ENCODE measurements at places on chromosomes 3 and 15.

DNA sequence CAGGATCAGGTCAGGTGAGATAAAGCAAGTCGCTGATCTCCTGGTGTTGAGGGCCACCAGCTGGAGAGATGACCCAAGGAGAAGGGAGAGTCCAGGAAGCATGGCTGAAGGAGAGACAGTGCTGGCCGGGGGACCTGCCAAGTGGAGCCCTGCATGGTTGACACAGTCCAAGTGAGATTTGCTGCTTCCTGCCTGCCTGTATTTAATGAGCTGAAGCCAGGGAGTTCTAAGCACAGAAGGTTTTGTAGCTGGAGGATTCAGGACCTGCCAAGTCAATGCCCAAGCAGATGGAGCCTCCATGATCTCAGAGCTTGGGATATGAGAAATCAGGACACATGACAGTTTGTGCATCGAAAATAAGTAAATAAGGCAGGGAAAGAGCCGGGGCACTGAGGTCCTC is 125.6 kb downstream of the SRGAP3 start:
- no peak for DNase-seq

DNA sequence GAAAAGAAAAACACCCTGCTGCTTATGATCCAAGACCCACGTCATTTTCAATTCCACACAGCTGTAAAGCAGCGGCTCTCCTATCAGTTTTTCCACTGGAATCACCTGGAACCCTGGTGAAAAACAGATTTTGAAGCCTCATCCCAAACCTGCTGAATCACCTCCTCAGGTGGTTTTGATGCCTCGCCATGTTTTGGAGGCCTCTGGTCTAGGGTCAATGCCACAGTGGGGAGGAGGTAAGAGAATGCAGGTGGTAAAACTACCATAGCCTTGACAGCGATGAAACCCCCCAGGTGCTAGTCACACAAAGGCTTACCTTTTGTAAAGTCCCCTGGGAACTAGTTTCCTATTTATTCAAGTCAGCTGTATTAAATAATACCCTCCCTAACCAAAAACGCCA is 24.8 kb downstream of the MYO1E start:
- no peak for DNase-seq

DNA sequence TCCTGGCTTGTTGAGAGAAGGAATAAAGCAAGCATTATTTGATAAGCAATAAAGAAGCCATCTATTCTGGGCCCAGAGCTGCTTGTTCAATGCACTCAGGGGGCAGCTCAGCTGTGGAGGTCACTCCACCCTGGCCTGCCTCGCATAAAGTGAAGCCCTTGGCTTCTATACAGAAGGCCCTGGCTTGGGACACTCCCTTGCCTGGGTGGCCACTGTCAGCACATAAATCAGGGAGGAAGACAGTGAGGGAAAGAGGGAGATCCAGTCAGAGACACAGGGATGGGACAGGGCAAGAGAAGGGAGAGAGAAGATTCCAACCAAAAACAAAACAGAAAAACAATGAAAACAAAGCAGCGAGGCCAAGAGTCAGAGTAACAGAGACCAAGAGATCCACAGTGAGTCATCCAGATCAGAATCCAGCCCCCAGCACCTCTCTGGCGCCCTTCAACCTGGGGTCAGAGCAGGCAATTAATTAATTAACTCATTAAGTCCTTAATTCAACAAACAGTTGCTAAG is 11.8 kb downstream of the INSYN1 start:
- DNase-seq = no peak

GRCh38 chr3:127457094-127457475 is 133.4 kb downstream of the TPRA1 start:
- no peak for DNase-seq

DNA sequence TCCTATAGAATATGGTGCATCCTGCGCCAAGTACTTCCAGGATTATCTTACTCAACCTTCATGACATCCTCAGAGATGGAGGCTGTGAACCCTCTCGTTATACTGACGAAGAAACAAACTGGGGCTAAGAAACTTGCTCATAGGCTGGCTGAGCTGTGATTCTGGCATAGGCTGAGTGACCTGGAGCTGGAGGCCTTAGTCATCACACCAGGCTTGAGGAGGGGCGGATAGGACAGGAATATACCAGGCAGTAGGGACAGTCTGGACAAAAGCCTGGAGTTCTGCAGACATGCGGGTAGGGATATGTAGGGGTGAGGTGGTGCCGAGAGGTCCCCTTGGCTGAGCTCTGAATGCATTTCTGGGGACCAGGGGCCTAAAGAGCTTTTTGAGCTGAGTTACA is 18.1 kb downstream of the HEMK1 start:
- no peak for DNase-seq

DNA sequence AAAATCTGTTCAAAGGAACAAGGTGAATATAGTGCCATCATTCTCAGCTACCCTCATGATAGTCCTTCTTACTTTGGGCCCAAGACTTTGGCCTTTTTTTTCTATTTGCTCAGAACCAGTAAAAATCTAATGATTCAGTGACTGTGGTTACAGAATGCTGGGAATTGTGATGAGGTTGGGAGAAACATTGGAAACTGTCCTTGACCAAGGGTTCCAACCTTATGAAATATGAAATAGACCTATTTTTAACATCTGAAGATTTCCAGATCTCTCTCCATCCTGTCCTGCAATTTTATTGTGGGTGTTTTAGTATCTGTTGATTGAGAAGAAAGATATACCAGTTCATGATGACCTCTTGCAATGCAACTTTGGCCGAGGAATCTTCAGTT is 34.9 kb downstream of the TMEM45A start:
- DNase-seq = no peak

- no peak for DNase-seq
Observed at GRCh38 chr3:148748283-148748682, 50.6 kb downstream of the AGTR1 start.

- peak; percentile 38 for DNase-seq
Observed at GRCh38 chr15:88649286-88649733, 10.5 kb downstream of the ISG20 start.

DNA sequence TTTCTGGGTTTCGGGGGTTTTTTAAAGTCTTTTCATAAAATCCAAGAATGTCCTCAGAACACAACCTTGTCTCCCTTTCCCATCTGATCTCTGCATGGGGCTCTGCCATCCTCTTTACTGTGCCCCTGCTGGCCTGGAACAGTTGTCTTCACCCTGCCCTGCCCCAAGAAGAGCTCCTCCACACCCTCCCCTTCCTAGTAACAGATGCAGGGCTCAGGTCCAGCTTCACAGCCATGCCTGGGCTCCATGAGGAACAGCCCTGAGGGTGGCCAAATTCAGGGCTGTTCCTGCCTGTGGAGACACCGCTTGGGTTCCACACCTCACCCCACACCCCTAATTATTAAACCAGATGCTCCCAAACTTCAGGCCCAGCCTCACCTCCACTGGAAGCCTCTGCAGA is 12.9 kb upstream of the ULK3 start:
- DNase-seq = no peak

GRCh38 chr3:185781759-185782158 is 43.1 kb downstream of the IGF2BP2 start:
- DNase-seq = no peak

DNA sequence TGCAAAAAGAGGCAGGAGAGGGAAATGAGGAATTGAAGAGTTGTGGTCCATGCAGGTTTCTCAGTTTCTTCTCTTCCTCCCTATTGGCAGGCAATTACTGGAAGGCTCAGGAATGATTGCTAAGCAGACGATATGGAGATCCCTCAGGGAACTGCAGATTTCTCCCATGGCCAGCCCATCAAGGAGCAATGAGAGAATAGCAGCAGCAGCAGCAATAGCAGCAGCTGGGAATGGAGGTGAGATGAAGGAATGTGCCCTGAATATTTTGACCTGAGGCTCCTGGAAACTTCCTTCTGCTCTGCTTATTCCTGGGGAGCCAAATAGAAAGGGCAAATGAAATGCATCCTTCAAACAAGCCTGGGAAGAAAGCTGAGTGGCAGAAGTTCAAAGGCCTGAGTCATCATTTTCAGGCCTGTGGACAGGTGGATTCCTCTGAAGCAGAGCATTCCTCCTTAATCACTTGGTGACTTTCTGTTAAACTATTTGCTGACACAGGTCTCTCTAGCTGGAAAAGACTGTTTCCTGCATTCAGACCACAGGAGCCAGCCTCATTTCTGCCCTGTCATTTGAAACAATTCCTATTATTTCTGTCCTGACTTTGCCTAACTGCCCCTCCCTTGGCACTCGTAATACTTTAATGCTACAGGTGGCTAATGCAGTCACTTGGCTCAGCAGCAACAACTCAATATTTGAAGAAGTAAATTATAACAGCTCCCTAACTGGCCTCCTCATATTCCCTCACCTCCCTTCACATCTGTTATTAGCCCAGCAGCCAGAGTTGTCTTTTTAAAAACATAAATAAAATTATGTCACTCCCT is 146.9 kb upstream of the GADL1 start:
- peak; percentile 14 for DNase-seq

DNA sequence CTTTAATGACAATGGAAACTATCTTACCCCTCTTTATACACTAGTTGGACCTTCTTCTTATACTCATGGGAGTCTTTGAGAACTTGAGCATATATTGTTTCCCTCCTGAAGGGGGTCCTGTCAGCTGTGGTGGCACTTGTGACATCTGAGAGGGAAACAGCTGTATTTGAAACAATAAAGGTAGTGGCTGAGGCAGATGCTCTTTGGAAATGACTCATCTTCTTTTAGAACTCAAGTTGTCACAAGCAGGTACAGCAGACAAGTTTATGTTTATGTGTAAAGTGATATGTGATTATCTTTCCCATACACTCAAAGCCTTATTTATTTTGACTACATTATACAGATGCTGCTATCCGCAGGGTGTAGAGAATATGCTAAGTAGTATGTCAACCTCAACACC is 220.0 kb upstream of the GRM7 start:
- DNase-seq = no peak

DNA sequence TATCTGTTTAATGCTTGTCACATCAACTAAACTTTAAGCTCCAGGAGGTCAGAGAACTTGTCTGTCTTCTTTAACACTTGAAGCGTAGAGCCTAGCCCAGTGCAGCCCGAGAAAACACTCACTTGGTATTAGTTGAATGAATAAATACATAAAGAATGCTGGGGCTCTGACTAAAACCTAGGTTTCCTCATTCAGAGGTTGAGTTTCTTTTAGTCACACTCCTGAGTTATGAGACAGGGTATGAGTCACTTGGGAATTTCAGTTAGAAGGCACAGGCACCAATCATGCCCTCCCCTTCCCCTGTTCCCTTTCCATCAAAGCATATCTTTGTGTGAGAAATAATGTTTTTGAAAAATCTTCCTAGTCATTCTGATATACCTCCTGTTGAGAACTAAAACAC is 589.8 kb upstream of the DPPA4 start:
- peak; percentile 56 for DNase-seq

- DNase-seq = no peak
Observed at GRCh38 chr3:159378396-159379194, 576.7 kb downstream of the MFSD1 start.

DNA sequence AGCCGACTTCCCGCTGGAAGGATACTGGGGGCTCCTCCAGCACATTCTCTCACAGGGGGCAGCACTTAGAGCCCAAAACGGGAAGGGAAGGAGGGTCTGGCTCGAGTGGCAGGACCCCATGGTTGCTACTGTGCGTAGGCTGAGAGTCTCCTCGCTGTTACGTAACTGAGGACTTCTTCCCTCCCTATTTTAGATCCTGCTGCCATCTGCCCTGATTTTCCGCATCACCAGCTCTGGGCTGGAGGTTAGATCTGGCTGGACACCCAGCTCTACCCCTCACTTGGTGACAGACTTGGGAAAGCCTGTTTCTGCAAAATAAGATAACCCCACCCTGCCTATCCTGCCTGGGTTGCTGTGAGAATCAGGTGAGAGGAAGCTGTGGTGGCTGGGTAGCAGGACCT is 47.7 kb downstream of the BDH1 start:
- DNase-seq = no peak

GRCh38 chr15:39362821-39363561 is 217.9 kb upstream of the THBS1 start:
- peak; percentile 99 for DNase-seq

GRCh38 chr3:134487406-134487805 is 1.5 kb downstream of the CEP63 start:
- DNase-seq = no peak

DNA sequence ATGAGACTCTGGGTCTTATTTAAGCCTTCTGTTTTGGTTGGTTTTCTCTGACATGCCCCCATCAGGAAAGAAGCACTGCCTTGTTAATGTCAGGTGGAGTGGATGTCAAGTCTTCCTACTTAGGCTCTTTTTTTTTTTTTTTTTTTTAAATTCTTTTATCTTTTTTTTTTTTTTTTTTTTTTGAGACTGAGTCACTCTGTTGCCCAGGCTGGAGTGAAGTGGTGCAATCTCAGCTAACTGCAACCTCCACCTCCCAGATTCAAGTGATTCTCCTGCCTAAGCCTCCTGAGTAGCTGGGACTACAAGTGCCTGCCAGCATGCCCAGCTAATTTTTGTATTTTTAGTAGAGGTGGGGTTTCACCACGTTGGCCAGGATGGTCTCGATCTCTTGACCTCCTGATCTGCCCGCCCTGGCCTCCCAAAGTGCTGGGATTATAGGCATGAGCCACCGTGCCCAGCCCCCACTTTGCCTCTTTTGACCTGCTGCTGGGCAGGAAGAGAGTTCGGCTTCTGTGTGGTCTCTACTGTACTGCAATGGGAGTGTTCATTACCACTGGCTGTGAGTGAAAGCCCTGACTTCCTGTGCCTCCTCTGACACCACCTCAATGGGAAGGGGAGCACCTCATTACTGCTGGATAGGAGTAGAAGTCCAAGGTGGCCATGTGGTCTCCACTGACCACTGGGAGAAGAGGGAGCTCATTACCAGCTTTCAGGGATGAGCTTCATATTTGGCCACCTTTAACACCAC is 10.9 kb downstream of the CTDSPL start:
- DNase-seq = no peak

DNA sequence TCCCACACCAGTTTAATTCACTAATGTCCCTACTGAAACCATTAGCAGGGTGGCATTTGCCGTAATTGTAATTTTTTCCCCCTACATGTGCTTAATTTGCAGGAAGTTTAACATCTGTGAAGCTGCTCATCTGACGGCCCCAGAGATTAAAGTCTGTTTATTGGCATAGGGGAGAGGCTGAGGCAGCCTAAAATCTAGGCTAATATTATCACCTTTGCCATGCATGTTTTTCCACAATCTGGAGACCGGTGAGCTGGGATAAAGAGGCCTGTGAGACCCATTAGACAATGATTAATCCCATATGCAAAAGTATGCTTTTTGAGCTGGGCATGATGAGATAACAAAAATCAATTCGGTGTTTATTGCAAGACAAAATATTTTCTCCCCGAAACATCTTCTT is 561.2 kb upstream of the ALCAM start:
- no peak for DNase-seq

DNA sequence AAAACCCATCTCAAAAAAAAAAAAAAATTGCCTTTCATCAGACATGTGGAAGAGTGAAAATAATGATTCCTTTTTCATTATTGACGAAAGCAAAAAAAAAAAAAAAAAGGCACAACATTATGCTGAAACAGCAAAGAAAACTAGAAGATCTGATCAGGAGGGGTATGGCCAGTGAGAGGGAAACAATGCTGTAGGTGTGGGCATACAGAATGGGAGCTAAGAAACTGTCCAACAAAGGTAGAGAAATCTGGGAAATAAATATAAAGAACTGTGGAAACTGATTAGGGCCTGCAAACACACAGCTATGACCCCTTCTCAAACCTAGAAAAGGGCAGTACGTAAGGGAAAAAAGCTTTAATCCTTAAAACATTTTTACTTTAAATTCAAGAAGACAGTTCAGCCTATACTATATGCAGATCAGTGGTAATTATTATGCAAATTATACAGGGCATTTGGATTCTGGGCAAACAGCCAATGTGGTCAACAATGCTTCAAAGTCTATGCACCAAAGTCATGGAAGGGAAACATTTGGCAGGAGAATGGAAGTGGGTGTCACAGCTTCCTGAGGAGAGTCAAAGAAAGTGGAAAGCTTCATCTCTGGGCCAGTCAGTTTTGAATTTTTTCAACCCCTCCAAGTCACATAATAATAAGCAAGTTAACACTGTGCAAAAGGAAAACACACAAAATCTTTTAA is 68.3 kb upstream of the SLC12A8 start:
- peak; percentile 19 for DNase-seq
